Lung (tissue), 17 donors: ENCODE measurements at places on chromosomes 11 and 22.

GRCh38 chr11:17021511-17021910 is 7.3 kb upstream of the PLEKHA7 start:
- DNase-seq, result no peak

- no peak for DNase-seq
Observed at GRCh38 chr11:3920148-3920852, 64.8 kb downstream of the STIM1 start.

- DNase-seq, result no peak
Observed at GRCh38 chr11:9651899-9652748, 11.8 kb upstream of the SWAP70 start.

DNA sequence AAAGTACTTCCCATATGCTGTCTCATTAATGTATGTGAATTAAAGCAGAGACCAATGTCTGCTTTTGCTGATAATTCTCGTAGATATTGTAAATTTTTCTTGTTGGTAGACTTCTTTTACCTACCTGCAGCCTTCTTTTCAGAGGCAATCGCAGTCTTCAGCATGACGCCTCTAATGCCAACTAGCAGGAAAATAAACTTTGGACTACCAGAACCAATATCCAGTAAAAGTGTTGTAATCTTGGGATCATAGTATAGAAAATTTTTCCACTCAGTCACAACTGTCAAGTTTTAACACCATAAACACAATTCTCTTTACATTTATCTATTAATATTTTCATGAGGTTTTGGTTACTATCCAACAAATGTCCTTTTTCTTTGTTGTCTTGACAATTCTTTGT is 2.3 kb downstream of the DEPDC7 start:
- DNase-seq, result no peak

DNA sequence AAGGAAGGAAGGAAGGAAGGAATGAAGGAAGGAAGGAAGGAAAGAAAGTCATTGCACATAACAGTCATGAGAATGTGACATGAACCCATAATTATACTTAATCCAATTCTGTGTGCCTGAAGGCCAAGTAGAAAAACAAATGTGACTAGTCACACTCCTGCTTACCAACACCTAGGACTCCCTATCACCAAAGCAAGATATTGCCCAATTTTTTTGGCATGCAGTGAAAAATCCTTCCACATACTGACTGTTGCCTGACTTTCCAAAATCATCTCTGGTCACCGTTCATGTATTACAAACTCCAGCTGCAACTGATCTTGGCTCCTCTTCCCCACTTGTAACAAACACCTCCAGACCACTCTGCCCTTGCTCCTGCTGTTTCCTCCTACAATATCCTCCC is 516.8 kb downstream of the OPCML start:
- no peak for DNase-seq

DNA sequence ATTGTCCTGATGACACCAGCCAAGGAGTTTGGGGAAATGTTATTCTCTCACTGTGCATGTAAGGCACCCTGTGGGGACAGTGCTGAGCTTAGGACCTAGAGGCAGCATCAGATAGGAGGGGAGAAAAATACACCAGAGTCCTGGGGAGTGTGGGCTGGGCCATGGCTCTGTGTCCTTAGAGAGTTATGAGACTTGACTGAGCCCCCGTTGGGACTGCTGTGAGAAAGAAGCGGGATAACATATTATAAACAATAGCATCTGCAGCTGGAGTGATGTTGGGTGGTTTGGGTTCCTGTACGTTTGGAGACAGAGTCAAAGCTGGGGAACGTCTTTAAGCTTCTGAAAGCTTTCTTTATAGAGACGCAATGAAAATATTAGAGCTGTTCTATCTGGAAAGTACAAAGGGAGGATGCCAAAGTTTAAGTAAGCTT is 90.9 kb upstream of the CRTAM start:
- DNase-seq, result peak; percentile 33

DNA sequence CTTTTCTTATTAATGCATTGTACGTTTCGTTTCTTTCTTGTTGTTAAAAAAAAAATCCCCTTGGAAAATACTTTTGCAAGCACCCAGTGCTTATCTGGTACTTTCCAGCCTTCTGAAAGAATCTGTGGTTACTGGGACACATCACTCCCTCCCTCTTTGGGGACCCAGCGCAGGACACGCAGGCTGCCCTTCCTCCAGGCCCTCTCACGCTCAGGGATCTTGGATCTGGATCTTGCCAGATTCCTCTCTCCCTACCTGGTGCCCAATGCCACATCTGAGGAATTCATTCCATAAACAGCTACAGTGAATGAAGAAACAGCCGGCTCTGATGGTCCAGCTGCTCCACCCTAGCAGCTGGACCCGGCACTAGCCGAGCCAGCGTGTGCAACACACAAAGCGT is 55.7 kb downstream of the PHF21B start:
- no peak for DNase-seq

GRCh38 chr22:17569971-17570511 is 6.7 kb downstream of the SLC25A18 start:
- peak; percentile 74 for DNase-seq

GRCh38 chr11:131073167-131073566 is 156.9 kb upstream of the SNX19 start:
- no peak for DNase-seq

- peak; percentile 43 for DNase-seq
Observed at GRCh38 chr11:63939397-63939891, 642 bp downstream of the NAA40 start.

DNA sequence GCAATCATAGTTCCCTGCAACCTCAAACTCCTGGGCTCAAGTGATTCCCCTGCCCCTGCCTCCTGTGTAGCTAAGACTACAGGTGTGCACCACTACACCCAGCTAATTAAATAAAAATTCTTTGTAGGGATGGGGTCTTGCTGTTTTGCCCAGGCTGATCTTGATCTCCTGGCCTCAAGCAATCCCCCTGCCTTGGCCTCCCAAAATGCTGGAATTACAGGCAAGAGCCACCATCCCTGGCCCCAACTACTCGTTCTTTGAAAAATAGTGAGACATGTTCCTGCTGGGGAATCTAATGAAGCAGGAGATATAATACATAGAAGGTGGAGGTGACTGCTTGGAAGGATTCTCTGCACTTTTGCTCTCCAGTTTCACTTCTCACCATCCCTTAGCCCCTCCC is 40.1 kb upstream of the RFPL3 start:
- no peak for DNase-seq

DNA sequence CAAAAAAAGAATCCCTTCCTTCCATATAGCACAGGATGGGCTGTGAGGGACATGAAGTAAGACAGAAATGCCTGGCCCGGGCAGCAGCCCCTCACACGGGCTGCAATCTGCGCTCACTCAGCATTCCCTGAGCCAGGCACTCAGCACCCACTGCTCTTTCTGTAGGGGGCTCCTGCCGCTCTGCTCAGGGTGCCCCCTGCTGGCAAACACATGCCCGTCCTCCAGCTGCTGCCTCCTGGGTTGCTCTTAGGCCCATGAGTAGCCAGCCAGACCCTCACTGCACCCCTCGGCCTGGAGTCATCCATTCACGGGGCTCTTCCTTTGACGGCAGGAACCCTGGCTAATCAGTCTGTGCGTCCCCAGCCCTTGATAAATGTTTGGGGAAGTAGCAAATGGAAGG is 6.9 kb downstream of the MCAT start:
- DNase-seq, result peak; percentile 46

DNA sequence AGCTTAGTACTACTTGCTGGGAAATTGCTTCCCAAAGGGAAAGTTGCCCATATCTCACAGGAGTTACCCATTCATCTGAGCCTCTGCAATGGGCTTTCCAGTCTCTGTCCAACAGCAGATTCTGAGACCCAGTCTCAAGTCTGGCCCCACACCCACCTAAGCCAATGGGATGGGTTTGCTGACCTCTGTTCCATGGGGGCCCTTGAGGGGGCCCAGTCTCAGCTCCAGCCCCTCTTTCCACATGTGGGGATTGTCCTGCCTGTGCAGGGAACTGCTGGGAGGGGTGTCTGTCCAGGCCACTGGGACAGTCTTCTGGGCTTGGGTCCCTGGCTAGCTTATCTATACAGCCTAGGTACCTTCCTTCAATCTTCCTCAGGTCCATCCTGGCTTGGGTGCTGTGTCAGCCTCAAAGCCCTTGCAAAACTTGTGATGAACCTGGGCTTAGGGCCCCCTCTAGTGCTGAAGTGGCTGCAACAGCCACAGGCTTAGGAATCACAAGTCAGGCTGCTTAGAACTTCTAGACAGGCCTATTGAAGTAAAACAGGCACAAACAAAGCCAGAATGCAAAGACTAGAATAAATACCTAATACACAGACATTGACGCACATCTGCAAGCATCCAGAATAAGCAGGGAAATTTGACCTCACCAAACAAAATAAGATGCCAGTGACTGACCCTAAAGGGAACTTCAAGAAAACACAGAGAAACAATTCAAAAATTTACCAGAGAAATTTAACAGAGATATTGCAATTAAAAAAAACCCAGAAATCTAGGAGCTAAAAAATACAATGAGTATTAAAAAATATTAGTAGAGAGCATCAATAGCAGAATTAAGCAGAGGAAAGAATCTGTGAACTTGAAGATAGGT is 11.7 kb upstream of the PATL1 start:
- DNase-seq, result peak; percentile 73

DNA sequence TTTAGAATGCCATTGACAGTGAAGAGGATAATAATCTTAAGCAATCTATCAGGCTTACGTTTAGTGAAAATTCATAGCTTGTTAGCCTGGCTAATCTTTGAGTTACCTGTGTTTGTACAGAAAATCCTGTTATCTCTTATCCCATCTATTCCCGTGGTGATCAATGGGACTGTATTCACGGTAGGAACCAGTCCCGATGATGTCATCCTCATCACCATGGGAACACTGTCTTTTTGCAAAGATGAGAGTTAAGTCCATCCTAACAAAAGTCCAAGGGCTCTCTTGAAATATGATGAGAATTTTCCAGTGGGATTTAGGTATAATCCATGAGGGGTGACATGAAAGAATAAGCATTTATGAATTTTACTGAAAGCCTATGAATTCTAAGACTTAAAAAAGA is 762.2 kb downstream of the ETS1 start:
- DNase-seq, result no peak

- DNase-seq, result no peak
Observed at GRCh38 chr11:129768356-129768755, 47.3 kb upstream of the TMEM45B start.

- DNase-seq, result no peak
Observed at GRCh38 chr22:27988704-27989103, 69.6 kb upstream of the PITPNB start.

DNA sequence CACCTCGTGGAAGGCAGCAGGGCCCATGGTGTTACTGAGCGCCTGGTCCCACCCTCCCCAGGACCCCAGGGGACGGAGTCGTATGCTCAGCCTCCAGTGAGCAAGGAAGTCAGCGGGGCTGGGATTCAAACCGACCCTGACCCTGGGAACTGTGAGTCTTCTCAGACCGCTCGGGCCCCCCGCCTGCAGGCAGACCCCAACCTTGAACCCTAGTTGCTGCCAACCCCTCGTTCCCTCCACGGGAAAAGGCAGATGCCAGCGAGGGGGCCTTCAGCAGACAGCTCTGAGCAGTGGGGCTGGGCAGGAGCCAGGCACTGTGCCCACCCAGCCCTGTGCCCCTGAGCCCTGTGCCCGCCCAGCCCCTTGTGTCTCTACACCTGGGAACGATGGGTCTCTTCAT is 6.4 kb downstream of the SLC16A8 start:
- DNase-seq, result no peak

GRCh38 chr11:65410936-65411680 is 11.5 kb upstream of the NEAT1 start:
- no peak for DNase-seq

DNA sequence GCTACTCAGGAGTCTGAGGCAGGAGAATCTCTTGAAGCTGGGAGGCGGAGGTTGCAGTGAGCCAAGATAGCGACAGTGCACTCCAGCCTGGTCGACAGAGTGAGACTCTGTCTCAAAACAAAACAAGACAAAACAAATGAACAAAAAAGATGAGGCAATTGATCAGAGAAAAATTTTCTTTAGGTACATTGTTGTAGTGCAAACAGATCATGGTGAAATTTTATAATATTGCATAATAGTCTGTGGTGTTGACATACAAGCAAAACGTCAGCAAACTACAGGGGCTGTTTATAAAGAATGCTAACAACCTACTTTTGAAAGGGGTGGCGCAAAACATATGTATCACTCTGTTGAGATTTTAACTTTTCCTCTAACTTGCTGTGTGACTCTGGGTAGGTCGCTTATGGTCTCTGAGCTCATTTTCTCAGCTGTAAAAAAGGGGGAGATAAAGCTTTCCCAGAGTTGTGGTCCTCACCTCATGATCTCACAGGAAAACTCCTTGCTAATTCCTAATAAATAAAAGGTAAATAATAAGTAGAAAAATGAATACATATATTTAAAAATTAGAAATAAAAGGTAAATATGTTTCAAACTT is 64.8 kb upstream of the NUP160 start:
- DNase-seq, result no peak

DNA sequence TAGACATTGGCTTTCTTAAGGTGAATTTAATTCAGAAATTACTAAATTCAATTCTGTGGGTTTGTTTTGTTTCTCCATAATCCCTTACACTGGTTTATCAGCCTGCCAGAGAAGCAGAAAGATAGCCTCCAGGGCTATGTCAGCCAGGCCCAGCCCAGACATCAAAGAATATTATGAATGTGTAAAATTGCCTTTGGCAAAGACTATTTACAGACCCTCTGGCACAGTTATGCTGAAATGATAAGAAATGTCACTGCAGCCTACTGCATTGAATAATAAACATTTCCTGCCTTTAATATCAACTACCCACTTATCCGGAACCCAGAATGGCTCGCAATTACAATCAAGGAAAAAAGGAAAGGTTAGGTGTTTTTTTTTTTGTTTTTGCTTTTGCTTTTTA is 562.5 kb upstream of the LRRC4C start:
- DNase-seq, result no peak

DNA sequence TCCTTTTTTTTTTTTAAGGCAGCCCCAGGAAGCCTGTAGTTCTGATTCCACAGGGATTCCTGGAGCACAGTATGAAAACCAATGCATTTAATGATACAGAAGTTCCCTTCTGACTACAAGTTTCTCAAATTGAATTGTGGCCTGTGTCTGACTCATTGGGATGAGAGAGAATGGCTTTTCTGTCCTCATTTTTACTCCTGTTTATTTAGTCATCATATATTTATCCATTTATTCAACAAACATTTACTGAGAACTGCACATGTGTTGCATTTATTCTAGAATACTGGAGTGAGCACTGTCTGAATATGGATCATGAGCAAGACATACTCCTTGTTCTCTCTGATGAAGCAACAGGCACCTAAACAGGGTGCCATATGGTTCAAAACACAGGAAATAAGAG is 231.2 kb downstream of the NTM start:
- no peak for DNase-seq

GRCh38 chr11:117203069-117203407 is 3.9 kb downstream of the TAGLN start:
- DNase-seq, result no peak
